ENCODE measurements at places on chromosomes 2 and 18.

GRCh38 chr2:31778153-31778552 lies 197.4 kb upstream of the SRD5A2 start:
- no peak for DNase-seq

GRCh38 chr2:28471214-28471613 lies 24.6 kb upstream of the PLB1 start:
- no peak for DNase-seq

GRCh38 chr18:67358947-67359346 lies 157.6 kb downstream of the DSEL start:
- no peak for DNase-seq

GRCh38 chr2:138943470-138943869 lies 163.3 kb upstream of the NXPH2 start:
- no peak for DNase-seq

Data from DMS 273 treated with DMSO at 0.1 percent for 48 hours (cell line).